Esophagus mucosa (tissue), 1 donor: ENCODE measurements at places on chromosomes 11 and 22.

DNA sequence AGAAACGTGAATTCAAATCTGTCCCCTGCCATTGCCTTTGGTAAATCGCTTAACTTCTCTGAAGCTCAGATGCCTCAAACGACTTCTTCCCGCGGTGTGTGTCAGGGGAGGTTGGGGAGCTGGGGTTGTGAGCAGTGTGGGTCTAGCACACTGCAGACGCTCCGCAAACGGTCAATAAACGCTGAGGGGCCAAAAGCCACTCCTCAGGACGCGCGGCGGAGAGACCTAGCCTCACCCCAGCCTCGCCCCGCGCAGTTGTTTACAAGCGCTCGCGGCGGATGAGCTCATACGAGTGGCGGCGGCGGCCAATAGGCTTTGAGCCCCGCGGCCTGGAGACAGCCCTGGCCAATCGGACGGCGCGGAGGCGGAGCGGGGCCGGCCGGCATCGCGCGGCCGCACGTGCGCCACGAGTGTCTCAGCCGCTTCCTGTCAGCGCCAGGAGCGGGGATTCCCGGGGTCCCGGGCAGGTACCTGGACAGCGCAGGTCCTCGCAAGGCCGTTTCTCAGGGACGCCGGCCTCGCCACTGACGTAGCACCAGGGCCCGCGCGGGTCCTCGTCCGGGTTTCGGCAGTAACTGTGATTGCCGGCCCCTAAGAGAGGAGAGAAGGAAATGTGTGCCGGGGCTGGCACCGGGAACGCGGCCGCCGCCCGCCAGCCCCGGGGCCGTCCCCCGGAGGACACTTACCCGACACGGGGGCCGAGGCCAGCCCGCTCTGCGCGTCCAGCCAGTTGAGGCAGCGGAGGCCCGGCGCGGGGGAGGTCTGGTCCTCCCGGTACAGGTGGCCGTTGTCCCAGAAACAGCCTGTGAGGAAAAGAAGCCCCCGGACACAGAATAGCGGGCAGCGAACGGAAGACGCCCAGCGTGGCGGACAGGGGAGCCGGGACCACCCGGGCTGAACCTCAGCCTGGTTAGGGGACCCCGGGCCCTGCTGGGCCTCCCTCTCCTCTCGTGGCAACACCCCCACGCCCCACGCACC is 1.5 kb downstream of the PIK3IP1 start:
- peak; percentile 95 for ATAC-seq

GRCh38 chr11:19646921-19647320 is 65.7 kb upstream of the NAV2 start:
- no peak for ATAC-seq

- ATAC-seq, result no peak
Observed at GRCh38 chr11:64568041-64568571, 22.9 kb upstream of the SLC22A12 start.

DNA sequence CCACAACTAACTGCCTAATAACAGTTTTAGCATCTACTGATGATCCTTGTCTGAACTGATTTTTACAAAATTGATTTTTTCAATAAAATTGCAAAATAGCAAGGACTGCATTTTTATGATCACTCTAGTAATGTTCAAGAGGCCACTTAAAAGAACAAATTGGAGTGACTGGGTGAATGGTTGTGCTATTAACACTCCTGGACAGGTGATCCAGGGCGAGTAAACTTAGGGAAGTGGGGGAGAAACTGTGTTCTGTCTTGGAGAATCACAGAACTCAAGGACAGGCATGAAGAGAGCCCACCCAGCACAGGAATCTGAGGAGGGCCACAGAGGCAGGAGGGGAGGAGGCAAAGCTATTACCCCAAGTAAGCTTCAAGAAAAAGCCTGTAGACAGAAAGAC is 75.8 kb downstream of the SGSM3 start:
- no peak for ATAC-seq
